Effector memory CD8-positive, alpha-beta T cell (primary cell): ENCODE measurements at places on chromosomes 2 and 18.

GRCh38 chr2:149559341-149560068 is 28.1 kb downstream of the MMADHC start:
- no peak for DNase-seq

DNA sequence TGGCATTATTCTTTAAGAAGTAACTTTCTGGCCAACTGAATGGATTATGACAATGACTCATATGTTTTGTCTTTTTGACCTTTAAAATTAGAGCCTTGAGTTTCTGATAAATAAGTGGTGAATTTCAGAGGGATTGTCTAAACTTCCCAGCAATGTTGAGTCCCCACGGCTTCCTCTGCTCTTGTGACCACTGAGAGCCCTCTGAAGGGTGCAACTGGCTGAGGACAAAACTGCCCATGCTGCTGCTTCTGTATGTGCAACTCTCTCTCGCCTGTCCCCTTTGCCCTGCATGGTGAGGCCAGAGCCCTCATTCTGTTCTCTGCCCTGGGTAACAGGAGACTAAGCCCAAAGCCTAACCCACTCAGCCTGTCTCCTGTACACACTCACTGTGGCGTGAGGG is 52.7 kb upstream of the SLC14A1 start:
- DNase-seq = no peak

- DNase-seq = no peak
Measured at GRCh38 chr2:172900871-172901270, 165.2 kb downstream of the RAPGEF4 start.

- DNase-seq = no peak
Measured at GRCh38 chr2:75558786-75559679, 1.7 kb downstream of the EVA1A start.

DNA sequence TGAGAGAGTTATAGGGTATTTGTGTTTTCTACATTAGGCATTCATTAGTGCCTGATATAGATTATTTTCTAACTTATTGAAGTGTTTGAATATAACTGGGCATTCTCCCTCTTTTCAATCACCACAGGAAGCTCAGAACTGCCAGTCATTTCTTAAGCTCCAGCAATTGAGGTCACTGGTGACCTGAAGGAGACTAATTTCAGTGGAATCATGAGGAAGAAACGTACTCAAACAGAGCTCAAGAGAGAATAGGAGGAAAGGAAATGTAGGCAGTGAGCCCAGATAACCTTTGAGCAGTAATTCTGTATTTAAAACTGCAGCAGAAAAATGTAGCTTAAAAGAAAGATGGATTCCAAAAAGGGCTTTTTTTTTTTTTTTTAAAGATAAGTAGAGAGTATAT is 1035.5 kb downstream of the SOCS6 start:
- DNase-seq = no peak
